ENCODE measurements at places on chromosomes 4 and X.

DNA sequence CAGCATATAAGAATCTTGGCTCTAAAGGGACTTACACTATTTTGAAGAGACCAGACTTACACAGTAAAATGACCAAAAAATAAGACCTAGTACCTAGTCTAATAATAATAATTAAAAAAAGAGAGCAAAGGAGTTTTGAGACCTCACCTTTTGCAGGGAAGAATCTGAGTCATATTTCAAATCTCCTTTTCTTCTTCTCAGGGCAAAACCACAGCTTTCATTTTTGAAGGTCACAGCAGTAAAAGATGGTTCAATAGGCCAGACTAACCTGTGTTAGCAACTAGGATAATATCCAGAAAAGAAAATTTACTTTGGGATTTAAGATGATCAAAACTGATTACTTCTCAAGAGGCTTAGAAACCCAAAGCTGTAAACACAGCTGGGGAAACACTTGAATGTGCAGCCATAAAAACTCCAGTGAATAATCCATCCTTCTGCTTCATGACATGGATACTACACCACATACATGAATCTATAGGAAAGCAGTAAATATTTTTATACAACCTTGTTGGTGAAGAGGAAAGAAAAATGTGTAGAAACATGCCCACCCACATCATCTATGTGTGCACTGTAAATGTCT is 25.9 kb upstream of the LNX1 start:
- DNase-seq, result no peak

GRCh38 chrX:45614853-45615252 is 414.2 kb upstream of the DIPK2B start:
- DNase-seq, result no peak

- no peak for DNase-seq
These were observed 75.6 kb downstream of the FHIP1A start for GRCh38 chr4:151484396-151485102.

DNA sequence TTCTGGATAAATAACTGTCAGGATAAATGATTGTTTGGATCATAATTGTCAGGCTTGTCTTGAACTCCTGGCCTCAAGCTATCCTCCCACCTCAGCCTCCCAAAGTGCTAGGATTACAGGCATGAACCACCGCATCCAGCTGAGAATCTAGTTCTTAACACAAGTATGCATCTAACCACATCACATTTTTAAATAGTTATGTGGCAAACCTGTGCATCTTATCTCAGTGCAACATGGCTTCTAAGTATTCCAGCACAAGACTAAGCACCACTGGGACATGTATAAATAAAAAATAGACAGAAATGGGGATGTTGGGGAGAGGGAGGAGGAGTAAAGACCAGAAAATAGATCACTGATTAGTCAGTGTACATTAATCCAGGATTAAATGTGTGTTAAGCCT is 74.7 kb upstream of the TBL1X start:
- no peak for DNase-seq

- DNase-seq, result no peak
These were observed 12.8 kb upstream of the STBD1 start for GRCh38 chr4:76293772-76294171.

GRCh38 chr4:165506849-165507248 is 128.0 kb downstream of the CPE start:
- no peak for DNase-seq

GRCh38 chr4:88573995-88574394 is 18.3 kb upstream of the HERC3 start:
- DNase-seq, result no peak

DNA sequence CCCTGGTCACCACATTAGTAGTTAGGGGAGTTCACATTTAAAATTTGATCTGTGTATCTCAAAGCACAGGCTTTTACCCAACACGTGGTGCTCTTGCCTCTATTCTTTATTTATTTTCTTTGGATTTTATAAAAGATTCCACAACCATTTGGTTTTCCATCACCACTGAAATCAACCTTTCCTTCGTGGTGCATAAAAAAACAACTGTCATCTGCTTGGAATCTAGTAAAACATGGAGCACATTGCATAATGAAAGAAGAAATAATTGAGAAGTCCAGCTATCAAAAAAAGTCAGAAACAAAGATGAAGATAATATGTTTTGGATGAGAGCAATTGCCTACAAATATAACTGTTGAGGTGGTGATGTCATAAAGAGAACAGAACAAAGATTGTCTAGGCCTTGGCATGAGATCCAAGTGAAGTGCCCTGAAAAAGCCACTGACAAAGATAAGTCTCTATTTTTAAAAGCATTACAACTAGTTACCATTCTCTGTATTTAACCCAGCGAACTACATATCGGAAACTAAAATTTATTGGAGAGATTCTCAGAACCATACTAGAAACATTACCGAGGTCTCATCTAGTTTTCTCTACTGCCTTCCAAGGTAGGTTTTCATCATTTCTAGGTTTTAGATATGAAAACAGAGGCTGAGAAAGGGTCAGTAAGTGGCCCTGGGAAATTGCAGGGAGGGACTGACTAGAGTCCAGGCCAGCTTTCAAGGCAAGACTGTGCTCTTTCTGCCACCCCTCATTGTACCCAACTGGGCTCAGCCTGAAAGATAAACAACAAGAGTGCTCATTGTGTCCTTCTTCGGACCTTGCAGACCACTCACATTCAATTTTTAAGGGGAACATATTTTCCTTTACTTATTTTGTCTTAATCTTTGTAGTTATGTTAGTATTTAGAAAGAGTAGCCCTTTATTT is 127.3 kb downstream of the MAD2L1 start:
- DNase-seq, result no peak

DNA sequence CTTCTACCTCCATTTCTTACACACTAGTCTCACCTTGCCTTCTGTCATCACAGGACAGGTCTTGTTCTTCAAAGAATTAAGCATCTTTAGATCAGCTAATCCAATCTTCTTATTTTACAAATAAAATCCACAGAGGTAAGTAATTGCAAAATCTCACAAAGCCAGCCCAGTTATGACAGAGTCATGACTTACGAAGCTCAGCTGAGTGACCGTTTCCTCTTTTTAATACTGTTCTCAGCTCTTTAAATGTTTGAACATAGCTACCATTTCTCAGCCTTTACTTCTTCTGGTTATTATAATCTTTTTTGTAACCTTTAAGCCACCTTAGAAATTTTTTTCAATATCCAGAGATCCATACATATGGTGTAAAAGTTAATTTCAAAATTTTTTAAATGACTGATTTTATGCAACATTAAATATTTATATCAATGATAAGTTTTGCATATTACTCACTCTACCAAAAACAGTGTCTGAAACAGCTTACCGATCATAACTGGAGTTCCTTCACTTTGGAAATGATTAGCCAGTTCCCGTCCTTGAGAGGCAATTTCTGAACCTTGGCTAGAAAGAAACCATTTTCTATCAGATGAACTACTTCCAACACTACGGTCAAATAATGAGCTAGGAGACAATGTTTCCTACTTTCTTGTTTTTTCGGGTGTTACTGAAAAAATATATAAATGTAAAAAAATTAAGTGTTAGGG is 8.8 kb downstream of the ANKRD37 start:
- no peak for DNase-seq

DNA sequence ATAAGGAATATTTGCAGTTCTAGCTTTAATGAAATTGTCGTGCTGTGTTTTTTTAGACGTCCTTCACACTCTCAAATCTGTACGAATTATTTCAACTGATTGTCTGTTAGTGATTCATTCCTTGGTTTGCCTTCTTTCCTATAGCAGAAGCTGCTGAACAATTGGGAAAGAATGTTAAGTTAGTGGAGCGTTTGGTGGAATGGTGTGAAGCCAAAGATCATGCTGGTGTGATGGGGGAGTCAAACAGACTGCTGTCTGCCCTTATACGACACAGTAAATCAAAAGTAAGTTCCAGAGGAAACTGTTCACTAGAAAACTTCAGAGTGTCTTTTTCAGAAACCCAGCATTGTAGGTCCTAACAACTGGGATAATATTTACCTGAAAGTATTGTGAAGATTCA is 159.9 kb downstream of the RAP1GDS1 start:
- DNase-seq, result no peak

DNA sequence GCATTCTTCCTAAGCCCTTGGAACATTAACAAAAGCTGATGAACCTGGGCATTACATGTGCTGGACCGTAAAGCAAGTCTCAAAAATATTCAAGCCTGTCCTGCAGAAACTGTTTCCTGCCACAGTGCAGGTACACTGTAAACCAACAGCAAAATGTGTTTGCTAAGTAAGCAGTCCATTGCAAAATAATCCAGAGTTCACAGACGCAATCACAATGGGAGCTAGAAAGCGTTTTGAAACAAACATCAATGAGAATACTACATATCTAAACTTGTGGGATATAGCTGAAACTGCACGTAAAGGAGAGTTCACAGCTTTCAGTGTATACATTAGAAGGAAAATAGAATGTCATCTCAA is 61.6 kb downstream of the RGS12 start:
- DNase-seq, result no peak

DNA sequence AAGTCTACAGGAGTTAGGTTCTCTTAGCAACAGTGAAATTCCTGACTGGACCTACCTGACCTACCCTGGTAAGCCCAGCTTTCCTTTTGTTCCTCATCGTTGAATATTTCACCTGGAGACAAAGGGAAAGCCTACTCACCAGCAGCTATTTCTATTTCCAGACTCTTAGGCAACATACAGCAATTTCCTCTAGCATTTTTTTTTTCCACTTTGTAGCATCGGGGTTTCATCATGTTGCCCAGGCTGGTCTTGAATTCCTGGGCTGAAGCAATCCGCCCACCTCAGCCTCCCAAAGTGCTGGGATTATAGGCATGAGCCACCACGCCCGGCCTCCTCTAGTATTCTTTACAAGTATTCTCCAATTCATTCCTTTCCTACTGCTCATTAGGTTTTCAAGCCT is 6.8 kb upstream of the S100G start:
- no peak for DNase-seq

DNA sequence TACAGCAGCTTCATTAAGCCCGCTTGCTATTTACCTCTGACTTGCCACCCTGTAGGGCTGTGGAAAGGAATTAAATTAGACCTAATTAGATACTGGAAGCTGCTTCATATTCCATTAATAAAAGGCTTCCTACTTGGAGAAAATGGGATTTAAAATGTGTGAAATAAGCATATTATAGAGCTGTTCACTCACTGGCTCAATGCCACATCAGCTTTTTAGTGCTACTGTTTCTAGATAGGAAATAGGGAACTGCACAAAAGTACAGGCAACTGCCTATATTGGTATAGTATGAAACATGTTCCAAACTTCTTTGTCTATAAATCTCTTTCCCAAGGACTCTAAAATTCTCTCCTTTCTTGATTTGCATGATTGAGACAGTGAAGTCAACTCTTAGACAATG is 407.9 kb upstream of the AADAT start:
- no peak for DNase-seq

DNA sequence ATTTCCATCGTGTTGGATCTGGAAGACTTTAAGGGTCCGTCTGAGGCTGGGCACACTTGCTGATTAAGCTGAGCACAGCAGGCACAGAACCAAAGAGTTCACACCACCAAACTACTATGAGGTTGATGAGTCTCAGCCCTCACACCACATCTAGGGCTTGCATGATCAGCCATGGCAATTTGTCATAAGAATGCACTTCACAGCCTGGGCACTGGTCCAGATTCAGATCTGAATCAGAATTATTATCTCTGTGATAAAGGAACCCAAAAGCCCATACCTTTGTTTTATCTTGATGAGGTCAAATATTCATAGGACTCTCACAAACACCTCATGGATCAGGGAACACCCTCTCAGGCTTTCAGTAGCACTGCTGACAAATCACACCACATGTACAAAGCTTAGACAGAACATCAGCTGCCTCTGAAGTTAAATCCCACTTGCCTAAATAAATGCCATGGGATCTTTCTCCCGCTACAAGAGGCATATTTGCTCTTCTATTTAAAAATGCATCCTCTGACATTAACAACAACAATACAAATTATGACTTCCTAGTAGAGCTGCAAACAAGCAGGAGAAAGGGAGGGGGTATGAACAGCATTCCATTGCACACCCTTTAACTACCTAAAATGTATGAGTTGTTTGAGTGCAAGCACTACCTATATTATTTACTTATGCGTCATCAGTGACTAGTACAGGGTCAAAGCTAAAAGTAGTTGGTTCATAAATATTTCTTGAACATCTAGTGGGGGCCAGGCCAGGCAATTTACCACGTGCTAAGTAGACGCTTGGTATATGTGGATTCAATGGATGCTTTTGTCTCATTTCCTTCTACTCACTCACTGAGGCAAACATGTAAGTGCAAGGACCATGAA is 186.3 kb upstream of the FGF13 start:
- DNase-seq, result no peak

DNA sequence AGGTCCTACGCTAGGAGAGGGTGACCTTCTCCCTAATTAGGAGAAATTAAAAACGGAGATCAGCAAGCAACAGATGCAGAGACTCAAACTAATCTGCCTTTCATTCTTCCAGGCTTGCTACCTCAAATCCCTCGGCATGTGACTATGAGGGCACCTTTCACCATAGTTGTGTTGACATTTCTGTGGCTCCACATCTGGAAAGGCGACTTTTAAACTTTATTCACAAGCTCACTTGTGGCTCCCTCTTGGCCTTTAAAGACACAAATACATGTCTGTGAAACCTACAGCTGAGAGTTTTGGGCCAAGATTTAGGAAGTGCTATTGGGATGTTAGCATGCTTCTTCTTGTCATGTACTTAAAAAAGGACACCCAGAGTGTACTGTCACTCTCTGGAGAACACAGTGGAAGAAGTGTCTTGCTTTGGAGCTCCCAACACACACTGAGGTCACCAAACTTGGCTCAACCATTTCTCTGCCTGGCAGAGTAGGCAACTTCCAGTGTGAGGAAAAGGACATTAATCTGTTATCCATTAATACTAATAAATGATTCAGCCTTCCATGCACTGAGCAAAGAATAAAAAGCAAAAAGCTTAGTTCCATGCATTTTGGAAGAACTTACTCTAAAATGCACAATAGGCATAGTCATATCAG is 60.1 kb downstream of the LDB2 start:
- DNase-seq, result no peak

GRCh38 chr4:181685911-181686310 is 557.3 kb upstream of the TENM3 start:
- DNase-seq, result no peak

DNA sequence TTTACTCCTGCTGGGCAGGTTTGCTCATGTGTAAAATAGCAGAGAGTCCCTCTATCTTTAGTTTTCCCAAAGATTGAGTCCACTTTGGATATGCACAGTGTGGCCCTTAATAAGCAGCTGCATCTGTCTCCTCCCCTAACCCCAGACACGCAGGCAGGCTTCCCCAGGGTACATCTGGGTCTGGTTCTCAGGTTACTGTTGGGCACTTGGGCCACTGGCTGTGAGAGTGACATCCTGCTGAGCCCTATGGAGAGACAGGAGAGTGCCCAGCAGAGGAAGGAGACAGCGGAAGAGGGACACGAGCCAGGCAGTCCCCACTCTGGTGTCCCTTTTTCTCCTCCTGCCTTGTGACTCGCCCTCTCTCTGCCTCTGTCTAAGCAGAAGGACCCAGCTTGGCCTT is 16.0 kb downstream of the XK start:
- no peak for DNase-seq

GRCh38 chrX:9278475-9279233 is 186.2 kb upstream of the TBL1X start:
- DNase-seq, result no peak

GRCh38 chr4:30495251-30495650 is 224.9 kb upstream of the PCDH7 start:
- DNase-seq, result no peak
